A549 treated with CORT108297 at 1 μM for 4 hours (cell line): ENCODE measurements at places on chromosomes 13 and 19. TPM values are rescaled to one million over a fixed set of nuclear protein-coding genes. Genes with fewer than 3 reads are reported as not detected.

LILRB1 gene
- total RNA-seq: 0.08 TPM in 1 of 5 replicates, not detected in the others

ZNF571 gene
- total RNA-seq: 0.75 to 2.5 TPM (median 1.3 TPM) in 5 replicates

MCEMP1 gene
- not detected in 5 replicates for total RNA-seq

FFAR1 gene
- total RNA-seq: 0.05 TPM in 1 of 5 replicates, not detected in the others
